ENCODE measurements at places on chromosomes 11 and 22.

- DNase-seq = no peak
Measured at GRCh38 chr22:45831394-45831793, 145.6 kb downstream of the WNT7B start.

- peak; percentile 28 for DNase-seq
Measured at GRCh38 chr22:19844377-19845053, 10.2 kb downstream of the GNB1L start.

DNA sequence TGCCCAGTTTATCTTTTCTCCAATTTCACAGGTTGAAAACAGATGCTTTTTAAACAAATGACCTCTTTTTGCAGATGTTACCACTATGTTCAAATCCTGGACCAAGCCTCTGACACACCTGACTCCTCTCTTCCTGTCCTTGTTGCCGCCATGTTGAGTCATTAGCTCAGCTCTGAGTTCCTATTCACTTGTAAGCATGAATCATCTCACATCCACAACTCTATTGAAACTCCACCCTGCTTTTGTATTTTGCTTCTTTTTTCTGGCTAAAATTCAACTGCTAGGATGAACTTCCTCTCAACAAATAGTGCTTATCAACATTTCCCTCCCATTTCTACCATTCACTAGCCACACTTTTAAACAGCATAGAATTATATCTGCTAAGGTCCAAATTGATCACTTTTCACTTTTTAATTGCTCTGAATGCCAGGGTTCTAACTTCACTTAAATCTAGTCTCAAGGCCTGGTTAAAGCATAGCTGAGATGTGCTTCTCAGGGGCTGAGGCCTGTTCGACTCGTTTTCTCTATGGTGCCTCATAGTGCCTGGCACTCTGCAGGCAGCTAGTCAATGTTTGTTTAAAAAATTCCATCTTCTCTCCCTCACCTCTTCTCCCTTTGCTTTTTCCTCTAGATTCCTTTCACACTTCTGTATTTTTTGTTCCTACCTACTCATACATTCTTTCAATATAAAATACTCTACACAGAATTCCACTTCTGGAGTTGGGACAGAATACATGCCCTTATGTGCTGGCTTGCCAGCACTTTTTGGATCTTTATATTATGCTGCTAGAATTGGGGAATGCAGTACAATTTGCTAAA is 3.9 kb downstream of the JOSD1 start:
- no peak for DNase-seq

DNA sequence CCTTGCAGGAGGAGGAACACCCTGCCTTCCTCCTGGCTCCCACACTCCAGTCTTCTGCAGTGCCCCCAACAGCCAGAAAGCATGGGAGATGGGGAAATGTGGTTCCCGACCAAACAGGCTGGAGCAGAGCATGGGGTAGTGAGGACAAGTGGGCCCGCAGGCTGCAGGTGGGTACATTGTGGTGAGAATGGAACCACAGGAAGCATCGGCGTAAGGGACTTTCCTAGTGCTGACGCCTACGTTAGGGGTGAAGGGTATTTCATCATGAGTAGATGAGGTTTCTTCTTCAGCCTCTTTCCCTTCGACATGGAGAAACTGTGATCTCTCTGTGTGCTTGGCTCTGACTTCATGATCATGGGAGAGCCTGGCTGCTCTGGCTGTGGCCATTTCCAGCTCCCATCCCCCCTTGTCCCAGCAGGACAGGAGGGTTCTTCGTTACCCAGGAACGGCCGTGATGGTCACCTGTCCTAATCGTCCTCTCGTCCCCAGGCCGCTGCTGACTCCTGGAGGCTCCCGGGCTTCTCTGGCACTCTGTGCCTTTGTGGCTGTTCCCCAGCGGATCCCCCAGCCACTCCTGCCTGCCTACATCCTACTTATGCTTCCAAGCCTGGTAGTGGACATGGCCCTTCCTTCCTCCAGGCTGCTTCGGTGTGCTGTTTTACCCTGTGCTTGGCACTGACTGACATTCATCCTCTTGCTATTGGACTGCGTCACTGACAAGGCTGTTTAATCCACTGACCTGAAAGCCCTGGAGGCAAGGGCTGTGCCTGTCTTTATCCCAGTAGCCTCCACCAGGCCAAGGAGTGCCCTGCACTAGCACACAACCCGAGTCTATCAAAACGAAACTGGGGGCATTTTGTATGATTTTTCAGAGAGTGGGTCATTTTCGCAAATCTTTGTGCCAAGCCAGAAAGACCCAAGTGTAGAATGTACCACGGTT is 65.2 kb upstream of the CECR2 start:
- no peak for DNase-seq

GRCh38 chr11:61024938-61025820 is 53.7 kb downstream of the CD6 start:
- no peak for DNase-seq

DNA sequence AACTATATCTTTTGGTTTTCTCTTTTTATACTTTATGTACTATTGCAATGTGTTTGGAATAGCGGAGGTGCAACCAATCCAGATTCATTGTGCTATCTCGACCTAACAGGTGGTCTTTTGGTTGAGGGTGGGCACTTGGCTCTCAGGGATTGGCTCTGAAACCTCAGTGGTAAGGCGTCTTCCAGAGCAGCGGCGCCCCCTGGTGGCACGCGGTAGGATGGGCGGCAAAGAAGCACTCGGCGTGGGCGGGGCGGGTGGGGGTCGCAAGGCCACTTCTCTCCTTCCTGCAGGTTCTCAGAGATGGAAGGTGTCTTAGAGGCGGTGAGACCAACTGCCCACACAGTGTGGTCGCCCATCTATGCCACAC is 19.2 kb upstream of the PLET1 start:
- DNase-seq = no peak

DNA sequence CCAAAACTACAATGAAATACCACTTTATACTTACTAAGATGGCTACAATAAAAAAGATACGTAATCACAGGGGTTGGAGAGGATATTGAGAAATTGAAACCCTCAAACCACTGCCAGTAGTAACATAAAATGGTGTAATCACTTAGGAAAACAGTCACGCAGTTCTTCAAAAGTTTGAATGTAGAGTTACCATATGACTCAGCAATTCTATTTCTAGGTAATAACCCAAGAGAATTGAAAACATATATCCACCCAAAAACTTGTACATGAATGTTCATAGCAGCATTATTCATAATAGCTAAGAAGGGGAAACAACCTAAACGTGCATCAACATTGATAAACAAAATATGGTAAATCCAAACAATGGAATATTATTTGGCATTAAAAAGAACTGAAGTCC is 24.4 kb upstream of the PSMA1 start:
- no peak for DNase-seq

GRCh38 chr11:73372375-73372993 is 3.7 kb upstream of the RELT start:
- no peak for DNase-seq

DNA sequence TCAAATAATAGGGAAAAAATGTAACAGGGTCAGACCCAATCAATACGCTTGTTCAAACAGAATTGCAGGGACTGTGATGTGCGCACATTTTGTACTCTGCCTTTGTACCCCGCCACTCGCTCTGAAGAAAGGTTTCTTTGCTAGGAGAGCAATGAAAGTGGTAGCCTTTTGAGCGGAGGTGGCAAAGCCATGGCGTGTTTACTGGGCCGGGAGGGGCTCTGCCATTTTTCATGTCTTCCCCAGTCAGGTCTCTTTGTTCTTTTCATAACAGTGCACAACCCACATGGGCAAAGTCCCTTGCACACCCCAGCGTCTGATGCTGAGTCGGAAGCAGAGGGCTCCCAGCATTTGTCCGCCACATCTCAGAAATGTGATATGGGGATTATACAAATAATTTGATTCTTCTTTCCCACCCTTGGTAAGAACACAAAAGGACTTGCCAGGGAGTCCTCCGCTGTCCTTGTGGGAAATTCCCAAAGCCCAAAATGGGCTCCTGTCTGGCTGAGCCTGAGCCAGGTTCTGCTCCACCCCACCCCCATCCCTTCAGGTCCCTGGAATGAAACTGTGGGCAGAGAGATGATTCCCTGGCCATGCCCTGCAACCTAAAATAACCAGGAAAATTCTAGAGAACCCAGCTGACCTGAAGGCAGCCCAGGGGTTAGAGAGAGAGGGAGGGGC is 36.6 kb downstream of the C11orf58 start:
- no peak for DNase-seq

- no peak for DNase-seq
Measured at GRCh38 chr11:46252373-46252914, 25.0 kb upstream of the CREB3L1 start.

DNA sequence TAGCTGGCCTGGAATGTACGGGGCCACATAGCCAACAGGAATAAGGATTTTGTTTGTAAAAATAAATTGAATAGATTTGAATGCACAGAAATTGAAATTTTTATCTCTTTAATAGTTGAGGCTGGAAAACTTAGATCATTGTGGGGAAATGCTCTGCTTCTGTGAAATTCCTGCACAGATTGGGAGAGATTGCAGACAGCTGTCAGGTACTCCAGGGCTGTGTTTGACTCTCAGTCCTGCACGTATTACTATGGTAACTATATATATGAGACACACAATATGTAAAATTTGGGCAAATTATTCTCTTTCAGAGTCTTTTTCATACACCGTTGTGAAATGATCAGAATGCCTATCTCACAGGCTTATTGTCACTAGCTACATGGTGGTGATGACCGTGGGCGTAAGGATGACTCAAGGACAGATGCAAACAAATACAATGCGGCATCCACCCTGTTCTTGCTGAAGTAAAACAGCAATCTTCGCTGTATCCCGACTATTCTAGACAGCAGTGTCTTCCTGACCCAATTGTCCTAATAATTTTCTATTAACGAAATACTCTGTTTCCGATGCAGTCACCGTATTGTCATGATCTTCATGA is 79.4 kb downstream of the ZC3H12C start:
- DNase-seq = no peak

DNA sequence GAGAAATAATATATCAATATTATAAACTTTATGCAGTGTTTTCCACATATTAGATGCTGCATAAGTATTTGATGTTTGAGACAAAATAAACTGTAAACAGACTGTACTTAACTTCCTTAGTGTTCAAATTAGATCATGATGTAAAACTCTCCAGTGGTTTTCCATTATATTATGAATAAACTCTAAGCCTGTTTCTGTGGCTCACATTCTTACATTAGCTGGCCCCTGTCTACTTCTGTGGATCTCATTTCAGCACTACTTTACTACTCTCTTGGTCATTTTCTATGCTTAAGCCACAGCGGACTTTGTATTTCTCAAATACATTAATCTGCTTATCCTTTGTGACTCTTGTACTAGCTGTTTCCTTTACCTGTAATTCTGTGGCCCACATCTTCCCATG is 55.6 kb downstream of the ARHGEF12 start:
- no peak for DNase-seq

- no peak for DNase-seq
Measured at GRCh38 chr11:77472991-77473800, 698 bp downstream of the PAK1 start.

GRCh38 chr11:117502015-117502778 is 174.5 kb downstream of the CEP164 start:
- no peak for DNase-seq

- DNase-seq = no peak
Measured at GRCh38 chr11:132595246-132595645, 937.1 kb downstream of the OPCML start.

DNA sequence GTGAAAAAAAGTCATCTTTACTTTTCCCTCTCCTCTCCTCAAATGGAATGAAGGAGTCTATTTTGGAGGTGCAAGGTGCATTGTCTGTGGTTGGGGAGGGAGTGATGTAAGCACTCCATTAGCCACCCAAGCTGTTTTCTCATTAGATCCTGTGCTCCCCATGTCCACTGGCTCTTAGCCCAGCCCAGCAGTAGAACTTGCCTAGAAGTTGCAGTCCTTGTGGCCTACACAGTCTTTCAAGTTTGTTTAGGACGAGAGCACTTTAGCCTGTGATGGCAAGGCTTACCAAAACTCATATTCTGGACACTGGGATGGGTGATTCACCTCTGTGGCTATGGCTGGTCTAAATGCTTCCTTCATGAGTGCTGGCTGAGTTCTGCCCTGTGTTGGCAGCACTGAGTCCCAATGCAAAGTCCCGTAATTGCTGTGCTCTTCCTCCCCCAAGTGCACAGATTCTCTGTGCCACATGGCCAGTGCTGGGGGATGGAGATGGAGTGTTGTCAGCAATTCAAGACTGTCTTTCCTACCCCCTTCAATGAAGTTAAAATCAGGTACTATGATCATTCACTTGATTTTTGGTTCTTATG is 15.8 kb downstream of the SLC22A25 start:
- no peak for DNase-seq

GRCh38 chr11:65213322-65214211 is 31.8 kb downstream of the CAPN1 start:
- no peak for DNase-seq

GRCh38 chr11:1293619-1294015 is 15.8 kb downstream of the TOLLIP start:
- no peak for DNase-seq

GRCh38 chr11:71298761-71299181 is 46.4 kb upstream of the SHANK2 start:
- DNase-seq = no peak

DNA sequence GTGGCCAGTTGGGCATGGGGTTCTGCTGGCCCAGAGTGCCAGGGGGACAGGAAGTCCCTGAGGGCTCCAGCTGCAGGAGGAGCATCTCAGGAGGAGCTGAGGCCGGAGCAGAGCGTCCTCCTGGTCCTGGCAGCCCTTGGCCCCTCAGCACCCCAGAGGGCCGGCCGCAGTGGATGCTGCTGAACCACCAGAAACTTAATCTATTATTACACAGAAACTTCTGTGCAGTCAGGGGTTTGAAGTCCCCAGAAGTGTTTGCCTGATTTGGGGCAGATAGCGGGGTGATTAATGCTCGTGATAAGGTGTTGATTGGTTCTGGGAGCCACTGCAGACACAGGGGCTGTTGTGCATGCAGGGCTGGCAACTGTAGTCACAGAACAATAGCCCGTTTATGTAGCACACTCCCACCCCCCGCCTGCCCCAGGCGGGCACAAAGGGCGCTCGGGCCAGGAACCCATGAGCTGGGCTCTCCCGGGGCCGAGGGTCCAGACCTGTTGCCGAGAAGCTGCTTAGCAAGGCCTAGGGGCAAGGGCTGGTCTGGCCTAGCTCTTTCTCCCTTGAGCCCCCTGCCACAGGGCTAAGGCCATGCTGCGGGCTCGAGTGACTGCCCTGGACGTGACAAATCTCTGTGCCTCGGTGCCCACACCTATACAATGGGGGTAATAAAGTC is 29.0 kb upstream of the KCNQ1OT1 start:
- DNase-seq = no peak
